AG04450 (cell line): ENCODE measurements at places on chromosomes 2 and 18.

- no peak for DNase-seq
These were observed 135.6 kb downstream of the RBMS1 start for GRCh38 chr2:160358046-160358445.

GRCh38 chr2:12910431-12910830, 193.7 kb downstream of the TRIB2 start:
- no peak for DNase-seq

GRCh38 chr18:58391932-58392323, 237.0 kb downstream of the ALPK2 start:
- DNase-seq: no peak

GRCh38 chr2:52034706-52035105, 1002.8 kb upstream of the NRXN1 start:
- DNase-seq: no peak

DNA sequence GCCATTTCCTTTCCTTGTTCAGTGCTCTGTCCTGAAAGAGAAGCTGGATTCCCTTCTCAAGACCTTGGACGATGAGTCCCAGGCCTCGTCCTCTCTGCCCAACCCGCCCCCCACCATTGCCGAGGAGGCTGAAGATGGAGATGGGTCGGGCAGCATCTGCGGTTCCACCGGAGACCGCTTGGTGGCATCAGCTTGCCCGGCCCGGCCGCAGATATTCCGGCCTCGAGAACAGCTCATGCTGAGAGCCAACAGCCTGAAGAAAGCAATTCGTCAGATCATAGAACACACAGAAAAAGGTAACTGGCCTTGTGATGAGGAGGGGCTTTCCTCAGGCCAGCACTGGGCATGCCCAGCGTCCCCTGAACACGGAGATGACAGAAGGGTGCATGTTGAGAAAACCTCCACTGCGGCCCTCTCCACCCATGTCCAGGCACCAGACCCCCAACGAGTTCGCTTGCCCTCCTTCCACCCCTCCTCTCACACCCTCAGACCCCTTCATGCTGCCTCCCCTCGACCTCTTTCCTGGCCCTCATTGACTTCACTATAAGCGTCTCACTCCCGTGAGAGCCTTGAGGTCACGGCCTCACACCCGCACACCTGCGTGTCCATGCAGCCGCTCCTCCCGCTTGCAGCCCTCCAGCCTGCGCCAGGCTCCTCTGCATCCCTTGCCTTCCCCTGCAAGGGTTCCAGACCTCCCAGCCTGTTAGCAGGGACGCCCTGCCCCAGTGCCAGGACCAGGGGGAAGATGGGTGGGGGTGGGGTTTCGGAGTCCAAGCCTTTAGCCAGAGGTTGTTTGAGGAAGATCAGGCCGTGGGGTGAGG, 95.0 kb downstream of the DGKD start:
- DNase-seq: no peak

- no peak for DNase-seq
These were observed 457.4 kb downstream of the FBXO15 start for GRCh38 chr18:73690222-73690621.

DNA sequence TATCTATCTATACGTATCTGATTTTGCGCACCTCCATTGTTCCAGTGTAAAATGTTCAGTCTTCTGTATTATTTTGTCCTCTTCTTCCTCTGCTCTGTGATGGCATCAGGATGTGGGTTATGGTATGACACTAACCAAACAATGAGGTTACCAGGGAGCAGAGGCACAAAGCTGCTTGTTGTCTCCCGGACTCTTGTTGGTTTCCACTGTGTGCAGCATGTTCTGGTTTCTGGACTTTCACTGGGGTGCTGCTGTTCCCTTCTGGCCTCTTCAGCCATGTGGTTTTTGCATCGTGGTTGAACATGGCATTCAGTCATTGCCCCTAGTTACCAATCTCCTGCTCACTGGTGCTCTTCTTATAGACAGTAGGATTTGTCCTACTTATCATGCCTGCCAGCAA, 665.9 kb downstream of the CBLN2 start:
- no peak for DNase-seq

DNA sequence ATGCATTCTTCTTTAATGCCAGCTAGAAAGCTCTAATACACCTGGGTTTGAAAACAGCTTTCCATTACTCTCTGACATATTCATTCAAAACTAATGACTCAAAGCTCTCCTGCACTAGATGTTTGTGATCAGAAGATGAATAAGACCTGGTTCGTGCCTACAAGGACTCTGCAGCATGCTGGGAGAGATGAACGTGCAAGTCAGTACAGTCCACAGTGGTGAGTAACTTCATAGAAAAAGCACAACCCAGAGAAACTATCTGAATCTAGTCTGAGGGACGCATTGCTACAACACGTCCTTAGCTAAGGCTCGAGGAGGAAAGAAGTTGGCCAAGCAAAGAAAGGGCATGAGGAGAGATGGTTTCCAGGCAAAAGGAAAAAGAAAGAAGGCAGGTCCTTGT, 234.3 kb downstream of the OSR1 start:
- DNase-seq: peak; percentile 66

GRCh38 chr2:75465317-75465984, 95.3 kb downstream of the EVA1A start:
- DNase-seq: peak; percentile 15

DNA sequence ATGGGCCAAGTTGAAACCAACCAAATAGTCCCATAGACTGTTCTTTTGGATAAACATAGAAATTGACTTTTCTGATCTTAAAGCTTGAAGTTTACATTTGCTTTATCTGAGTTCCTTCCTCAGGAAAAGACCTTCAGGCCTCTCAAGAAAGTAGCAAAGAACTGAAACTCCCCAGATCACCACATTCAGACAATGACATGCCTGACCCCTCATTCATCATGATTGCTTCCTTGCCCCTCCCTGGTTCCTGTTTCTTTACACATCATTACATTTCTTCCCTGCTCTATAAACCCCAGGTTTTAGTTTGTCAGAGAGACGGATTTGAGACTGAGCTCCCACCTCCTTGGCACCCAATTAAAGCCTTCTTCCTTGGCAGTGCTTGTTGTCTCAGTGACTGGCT, 83.6 kb upstream of the ST3GAL5 start:
- no peak for DNase-seq

DNA sequence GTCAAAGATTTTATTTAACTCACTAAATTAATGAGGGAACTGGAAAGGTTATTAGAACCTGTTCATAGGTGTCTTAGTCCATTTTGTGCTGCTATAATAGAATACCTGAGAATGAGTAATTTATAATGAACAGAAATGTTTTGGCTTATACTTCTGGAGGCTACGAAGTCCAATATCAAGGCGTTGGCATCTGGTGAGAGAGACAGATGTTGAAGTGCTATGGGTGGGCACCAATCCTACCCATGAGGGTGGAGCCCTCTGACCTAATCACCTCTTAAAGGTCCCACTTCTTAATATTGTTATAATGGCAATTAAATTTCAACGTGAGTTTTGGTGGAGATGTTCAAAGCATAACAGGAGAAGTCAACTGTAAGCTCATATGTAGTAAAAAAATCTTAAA, 5.1 kb downstream of the RPIA start:
- DNase-seq: no peak

GRCh38 chr2:20957788-20958525, 85.9 kb downstream of the APOB start:
- DNase-seq: no peak

DNA sequence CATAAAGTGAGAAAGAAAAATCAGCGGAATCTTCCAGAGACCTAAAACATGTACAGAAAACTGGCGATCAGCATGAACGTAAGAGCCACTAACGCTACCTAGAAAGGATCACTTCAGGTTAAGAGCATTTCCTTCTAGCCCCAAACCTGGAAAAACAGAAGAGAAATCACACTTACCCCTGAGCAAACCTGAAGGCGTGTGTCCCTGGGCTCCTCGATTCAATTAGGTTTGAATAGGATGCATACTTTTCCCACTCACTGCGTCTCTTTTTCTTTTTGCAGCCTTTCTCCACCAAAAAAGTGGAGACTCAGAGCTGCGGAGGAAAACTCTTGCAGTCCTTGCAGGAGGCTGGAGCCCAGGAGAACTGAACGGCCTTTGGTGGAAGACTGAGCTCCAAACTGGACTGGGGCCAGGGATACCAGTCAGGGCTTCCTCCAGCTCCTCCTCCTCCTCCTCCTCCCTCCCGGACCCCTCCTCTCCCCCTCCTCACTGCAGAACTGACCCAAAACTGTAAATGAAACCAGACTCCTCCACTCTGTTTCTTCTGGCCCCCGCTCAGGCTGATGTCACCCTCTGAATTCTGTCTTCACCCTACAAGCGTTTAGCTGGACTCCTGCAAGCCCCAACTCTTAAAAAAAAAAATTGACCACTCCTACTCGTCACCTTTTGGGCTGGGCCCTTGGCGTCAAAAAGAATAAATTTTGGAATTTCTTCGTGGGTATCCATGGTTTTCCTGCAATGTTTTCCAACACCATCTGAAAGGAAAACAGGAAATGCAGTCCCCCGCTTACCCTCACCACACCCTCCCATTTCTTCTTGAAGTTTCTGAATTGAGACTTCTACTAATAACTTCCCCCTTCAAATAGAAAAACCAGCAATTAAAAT, at the start of gene COL6A3:
TSS of gene COL6A3 (minus strand) at position 388 of the 885 bp plus-strand sequence. CDS start 17,347 bp downstream, outside the sequence.
- peak; percentile 96 for DNase-seq

DNA sequence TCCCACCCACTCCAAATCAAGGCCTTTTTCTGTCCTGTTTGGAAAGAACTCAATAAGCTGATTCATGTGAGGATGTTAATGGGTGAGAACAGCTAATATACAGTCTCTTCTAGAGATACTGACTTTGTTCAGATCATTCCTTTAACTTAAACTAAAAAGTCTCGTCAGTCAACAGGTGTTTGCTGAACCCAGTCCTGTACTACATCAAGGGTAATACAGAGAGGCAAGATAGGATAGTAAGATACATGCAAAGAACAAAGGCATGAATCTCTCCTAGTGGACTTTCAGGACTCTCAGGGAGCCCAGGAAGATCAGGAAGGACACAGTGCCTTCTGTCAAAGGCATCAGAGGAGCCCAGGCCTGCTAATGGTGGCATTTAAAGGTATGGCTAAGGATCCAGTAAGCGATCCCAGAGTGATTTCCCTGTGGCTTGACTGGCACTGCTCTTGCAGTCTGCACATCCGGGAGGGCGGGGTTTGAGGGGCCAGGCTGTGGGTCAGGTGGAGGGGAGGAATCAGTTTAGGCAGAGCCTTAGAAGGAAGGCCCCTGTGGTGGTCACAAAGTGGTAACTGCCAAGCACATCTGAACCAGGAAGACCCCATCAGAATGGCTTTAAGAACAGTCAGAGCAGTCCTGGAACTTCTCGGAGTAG, 54.0 kb downstream of the EPAS1 start:
- DNase-seq: no peak

GRCh38 chr2:98483257-98483861, 38.7 kb downstream of the INPP4A start:
- DNase-seq: no peak

GRCh38 chr2:72961853-72962468, 44.6 kb downstream of the EMX1 start:
- no peak for DNase-seq

DNA sequence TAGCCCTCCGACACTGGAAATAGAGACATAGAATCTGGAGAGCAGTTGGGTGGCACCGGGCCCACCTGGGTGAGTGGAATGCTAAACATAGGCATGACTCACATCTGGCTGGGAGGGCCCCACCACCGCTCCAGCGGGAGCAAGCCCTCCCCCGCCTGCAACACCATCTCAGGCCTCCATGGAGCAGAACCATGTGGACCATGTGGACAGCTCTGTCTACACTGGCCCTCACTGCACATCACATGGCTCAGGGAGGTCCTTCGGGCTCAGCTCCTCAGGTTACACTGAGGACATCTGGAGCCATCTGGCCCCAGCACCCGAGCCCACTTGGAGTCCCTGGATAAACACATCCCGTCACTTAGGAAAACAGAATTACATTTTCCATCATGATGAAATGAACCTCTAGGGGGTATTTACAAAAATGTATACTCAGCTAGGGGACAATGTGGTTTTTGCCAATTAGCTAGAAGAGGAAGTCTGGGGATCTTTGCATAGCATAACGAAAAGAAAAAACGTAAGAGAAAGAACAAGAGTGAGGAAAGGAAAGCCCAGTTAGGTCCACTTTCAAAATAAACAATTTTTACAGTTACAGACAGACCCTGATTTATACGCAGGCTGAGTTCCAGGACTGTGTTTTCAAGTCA, 30.7 kb upstream of the MLPH start:
- peak; percentile 97 for DNase-seq

- DNase-seq: no peak
These were observed 216.0 kb downstream of the RAD51AP2 start for GRCh38 chr2:17302281-17302680.

GRCh38 chr2:19865151-19865550, 36.6 kb downstream of the TTC32 start:
- no peak for DNase-seq

- no peak for DNase-seq
These were observed 22.1 kb upstream of the REG3A start for GRCh38 chr2:79181617-79182016.

- DNase-seq: no peak
These were observed 53.5 kb upstream of the SLC38A11 start for GRCh38 chr2:165008730-165009315.

GRCh38 chr2:36680012-36680411, 16.5 kb upstream of the VIT start:
- no peak for DNase-seq

DNA sequence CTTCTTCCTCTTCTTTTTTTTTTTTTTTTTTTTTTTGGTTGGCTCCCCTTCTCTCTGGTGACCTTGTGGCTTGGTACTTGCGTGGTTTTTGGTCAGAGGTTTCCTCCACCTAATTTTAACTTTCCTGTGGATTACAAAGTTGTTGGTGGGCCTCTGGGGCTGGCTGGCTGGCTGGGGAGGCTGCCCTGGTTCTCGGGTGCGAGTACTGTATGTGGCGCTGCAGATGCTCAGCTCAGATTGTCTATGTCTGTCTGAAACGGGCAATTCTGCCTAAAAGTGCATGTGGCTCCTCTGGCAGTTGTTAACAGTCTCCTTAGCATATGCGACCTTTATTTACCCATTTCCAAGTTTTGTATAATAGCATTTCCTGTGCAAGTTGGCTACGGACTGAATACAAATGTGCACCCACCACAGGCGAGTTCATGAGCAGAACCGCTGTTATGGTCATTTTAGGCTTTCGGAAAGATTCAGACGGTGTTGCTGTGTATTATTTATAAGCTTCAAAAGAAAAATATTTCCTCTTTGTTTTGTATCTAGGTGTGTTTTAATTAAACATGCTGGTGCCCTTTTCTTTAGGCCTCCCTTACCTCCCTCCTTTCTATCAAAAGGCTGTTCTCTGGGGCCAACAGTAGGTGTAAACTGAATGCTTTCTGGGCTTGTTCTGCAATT, 4.4 kb downstream of the TBR1 start:
- DNase-seq: no peak

DNA sequence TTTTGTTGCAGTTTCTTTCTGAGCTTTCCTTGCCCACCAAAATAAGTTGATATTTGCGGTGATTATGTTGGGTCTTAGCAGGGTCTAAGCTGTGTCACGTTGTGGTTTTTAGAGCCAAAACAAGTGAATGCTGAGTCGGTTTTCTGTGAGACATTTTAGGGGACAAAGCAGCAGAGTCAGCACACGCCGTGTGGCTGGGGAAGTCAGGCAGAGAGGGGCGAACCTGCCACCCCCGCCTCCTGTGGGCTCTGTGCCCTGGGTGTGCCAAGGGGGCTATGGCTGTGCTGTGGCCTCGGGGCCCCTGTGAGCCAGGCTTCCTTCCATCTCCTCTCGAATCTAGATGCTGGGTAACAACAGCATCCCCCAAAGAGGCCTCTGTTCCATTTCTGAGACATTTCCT, 30.8 kb upstream of the TMEM87B start:
- DNase-seq: no peak

- DNase-seq: no peak
These were observed 119.9 kb upstream of the RND3 start for GRCh38 chr2:150607390-150607811.
